ENCODE measurements at places on chromosomes 6 and 20. TPM values are rescaled to one million over a fixed set of nuclear protein-coding genes. Genes with fewer than 3 reads are reported as not detected.

DNA sequence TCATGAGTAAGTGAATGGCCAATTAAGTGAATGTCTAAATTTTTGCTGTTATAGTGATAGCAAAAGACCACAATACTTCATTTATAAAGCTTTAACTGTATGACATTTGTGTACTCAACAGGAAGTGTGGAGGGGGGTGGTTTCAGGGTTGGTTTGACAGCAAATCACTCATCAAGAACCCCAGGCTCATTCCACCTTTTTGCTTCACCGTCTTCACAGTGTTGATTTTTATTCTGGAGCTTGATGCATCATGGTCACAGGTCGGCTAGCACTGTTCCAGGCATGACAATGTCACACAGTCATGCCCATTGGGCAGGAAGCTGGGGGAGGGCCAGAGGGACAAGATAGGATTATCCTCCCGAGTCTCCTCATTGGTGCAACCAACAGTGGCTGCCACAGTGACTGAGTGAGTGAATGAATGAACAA, 75.0 kb downstream of the MDGA1 start:
- DNase-seq = no peak

C6orf58 gene
- 1.2 TPM for polyA plus RNA-seq

GRCh38 chr6:100346828-100347227, 117.9 kb downstream of the SIM1 start:
- no peak for DNase-seq

GRCh38 chr6:140264431-140264830, 890.0 kb upstream of the CITED2 start:
- DNase-seq = no peak

ECT2L gene
- 0.55 TPM for polyA plus RNA-seq

GRCh38 chr20:60659240-60659639, 592.8 kb upstream of the CDH4 start:
- no peak for DNase-seq

RPP40 gene
- 12.6 TPM for polyA plus RNA-seq

DNA sequence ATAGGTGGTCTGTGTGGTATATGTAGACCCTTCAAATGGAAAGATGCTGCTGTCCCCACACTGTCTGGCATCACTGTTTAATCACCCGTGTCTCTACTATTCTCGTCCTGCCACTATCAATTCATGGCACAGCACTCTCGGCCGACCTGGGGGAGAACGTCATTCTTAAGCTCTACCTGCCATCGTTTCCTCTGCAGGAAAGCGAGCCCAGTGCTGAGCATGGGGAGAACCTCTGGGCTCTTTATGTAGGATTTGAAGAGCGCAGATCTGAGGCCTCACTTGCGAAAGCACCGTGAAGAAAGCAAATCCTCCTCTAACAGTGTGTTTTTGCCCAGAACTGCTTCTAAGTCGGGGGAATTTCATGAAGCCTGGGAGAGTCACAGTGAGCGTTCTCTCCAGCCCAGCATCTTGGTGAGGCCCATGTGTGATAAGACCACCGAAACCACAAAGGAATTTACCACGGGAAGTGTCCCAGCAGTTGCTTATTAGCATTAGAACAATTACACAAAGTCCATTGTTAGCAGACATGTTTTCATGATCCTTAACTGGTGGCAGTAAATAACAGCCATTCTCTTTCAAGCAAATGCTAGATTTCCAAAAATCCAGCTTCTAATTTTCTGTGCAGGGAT, 124.3 kb downstream of the SCML4 start:
- DNase-seq = no peak

GRCh38 chr6:107709341-107709740, 114.8 kb downstream of the SCML4 start:
- no peak for DNase-seq

GRCh38 chr6:2853769-2854395, 12.2 kb upstream of the SERPINB1 start:
- DNase-seq = peak; percentile 77

All from left kidney (tissue), 8 donors.